Effector memory CD8-positive, alpha-beta T cell (primary cell): ENCODE measurements at places on chromosomes 4 and X.

DNA sequence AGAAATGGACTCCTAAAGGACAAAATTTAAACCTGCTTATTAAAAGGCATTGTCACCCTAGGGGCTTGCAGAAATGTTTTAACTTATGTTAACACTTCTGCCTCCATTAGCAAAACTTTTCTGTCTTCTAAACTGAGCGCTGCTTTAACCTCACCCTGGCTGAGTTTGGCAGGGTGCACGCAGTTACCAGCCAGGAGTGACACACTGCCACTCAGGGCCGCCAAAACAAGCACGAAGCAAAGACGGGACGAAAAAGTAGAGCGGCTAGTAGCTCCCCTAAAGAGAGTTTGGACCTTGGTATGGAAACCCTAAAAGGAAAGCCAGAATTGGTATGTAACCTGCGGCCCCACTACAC lies 23.8 kb upstream of the UVSSA start:
- peaks cover 5% of the 10 kb centered on the region for H3K4me1 ChIP-seq
- peaks cover 43% of the 10 kb centered on the region for H3K36me3 ChIP-seq
- H3K27me3 ChIP-seq: no peaks in the 10 kb centered on the region
- DNase-seq: no peak
- no peak overlapping the region for H3K27ac ChIP-seq
- H3K4me3 ChIP-seq: no peak overlapping the region

- no peaks in the 10 kb centered on the region for H3K36me3 ChIP-seq
- DNase-seq: no peak
- H3K27ac ChIP-seq: no peak overlapping the region
- no peaks in the 10 kb centered on the region for H3K27me3 ChIP-seq
These were observed 1421.9 kb downstream of the PCDH7 start for GRCh38 chr4:32142075-32142474.

DNA sequence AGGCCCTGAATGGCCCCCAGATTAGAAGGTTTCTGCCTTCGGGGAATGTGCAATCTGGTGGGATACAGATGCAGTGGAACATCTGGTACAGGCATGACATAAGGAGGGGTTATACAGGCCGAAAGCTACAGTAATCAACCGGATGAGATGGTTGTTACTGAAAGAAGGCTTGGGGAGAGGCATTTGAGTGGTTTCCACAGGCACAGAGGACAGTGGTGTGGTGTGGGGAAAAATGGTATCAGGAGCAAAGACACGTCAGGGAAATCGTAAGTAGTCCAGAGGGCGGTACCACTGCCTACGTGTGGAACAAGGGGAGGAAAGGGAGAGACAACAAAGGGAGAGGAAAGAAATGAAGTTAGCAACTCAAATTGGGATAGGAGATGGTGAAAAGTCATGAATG lies 3.0 kb downstream of the PDLIM3 start:
- H3K27me3 ChIP-seq: peaks cover 51% of the 10 kb centered on the region
- H3K4me1 ChIP-seq: no peaks in the 10 kb centered on the region
- DNase-seq: no peak
- no peaks in the 10 kb centered on the region for H3K36me3 ChIP-seq
- no peak overlapping the region for H3K27ac ChIP-seq

DNA sequence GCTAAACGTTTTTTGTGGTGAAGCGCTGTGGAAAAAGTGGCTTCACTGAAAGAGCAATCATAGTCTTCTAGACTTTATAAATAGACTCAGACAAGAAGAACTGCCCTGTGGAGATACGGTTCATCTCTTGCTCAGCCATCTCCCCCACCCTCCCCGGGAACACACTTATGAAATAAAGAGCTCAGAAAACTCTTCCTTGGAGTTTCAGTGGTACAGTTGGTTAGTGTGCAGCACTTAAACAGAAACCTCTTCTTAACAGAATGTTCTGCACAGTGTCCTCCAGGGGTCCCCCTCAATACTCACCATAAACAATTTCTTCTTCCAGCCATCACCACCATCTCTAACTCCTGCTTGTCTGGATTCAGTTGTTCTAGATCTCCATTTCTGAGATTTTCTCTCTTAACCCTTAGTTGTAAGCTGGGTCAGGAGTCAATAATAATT lies 313.0 kb downstream of the ARHGAP10 start:
- H3K4me3 ChIP-seq: no peak overlapping the region

DNA sequence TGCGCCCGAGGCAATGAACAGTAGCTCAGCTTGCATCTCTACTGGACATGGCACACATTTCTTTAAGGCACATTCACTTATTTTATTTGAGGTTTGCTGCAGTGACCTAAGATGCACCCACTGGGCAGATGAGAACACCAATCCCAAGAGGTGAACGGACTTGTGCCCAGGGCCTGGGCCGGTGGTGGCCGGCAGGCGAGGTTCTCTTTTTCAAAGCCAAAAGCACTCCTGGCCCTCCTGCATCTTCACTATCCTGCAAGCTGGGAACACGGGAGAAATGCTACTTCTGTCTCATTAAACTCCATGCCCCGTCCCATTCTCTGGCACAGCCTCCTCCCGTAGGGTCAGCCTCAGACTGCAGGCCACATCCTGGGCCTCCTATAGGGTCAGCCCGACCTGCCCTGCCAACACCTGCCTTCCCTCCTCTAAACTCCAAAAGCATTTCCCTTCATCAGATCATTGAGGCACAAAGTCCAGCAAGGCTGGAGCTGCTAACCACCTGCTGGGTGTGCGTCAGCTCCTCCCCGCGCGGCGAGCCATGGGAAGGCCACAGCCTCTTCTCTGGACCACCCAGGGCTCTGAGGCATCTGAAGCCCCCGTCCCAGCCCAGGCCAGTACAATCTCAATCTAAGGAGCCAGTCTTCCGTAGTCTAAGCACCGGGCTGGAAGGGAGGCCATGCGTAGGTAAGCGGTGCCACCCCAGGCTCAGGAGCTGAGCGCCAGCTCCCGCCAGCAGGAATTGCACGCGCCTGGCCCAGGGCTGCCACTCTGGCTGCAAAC lies 166.1 kb downstream of the AFAP1 start:
- no peak overlapping the region for H3K4me3 ChIP-seq
- H3K27me3 ChIP-seq: no peaks in the 10 kb centered on the region
- peaks cover 16% of the 10 kb centered on the region for H3K4me1 ChIP-seq
